Activated naive CD4-positive, alpha-beta T cell (primary cell): ENCODE measurements at places on chromosomes 7 and 10.

GRCh38 chr7:46855851-46856250, 726.1 kb downstream of the TNS3 start:
- DNase-seq, result no peak

DNA sequence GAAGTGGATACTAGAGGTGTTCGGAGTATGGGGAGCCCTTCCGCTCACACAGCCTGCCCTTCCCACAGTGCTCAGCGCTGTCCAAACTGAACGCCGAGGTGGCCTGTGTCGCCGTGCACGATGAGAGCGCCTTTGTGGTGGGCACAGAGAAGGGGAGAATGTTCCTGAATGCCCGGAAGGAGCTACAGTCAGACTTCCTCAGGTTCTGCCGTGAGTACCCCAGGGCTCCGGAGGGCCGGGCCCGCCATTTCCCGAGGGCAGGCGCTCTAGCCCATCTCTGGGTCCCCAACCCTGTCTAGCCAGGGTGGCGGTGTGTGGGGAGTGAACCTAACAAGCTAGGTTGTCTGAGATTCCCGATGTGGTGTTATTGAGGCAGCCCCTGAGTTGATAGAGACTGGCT, 59.1 kb downstream of the GTF2IRD1 start:
- DNase-seq, result no peak

- DNase-seq, result no peak
Observed at GRCh38 chr7:94055963-94056362, 51.8 kb upstream of the BET1 start.

GRCh38 chr10:43825421-43825820, 176.7 kb upstream of the ZNF32 start:
- DNase-seq, result no peak

DNA sequence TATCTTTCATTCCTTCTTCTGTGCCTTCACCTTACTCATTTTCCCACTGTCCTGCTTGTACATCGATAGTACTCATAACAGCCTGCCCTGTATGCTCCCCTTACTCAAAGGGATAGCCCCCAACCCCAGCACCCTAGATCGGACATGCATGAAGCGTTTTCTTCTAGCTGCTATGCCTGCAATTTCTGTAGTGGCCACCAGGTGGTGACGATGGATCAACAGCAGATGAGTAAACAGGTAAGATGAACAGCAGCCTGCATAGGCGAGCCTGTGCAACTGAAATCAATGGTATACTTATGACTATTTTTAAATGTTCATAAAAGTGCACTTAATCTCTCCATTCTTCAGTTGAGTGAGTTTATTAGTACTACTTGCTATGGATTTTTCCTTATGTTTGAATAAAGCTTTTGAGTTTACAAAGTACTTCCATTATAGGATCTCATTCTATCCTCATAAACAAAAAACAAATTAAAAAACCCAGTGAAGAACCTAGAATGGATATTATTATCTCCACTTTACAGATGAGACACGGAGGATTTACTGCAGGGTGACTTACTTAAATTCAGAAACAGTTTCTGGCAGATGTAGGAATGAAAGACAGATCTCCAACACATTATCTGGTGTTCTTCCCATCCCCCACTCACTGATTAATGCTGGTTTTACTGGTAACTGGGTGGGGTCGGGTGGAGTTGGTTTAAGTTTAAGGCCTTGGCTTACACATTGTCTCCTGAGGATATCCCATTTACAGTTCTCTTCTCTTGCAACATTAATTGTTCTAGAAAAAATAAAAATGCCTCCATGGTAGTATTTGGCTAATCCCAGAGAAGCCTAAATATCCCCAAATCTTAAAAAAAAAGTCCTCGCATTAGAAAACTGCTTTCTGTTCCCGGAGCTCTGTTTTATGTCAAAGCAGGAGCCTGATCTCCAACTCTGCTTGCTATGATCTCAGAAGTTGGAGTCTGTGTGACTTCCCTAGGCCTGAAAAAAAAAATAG, 222.1 kb downstream of the GLI3 start:
- DNase-seq, result no peak

DNA sequence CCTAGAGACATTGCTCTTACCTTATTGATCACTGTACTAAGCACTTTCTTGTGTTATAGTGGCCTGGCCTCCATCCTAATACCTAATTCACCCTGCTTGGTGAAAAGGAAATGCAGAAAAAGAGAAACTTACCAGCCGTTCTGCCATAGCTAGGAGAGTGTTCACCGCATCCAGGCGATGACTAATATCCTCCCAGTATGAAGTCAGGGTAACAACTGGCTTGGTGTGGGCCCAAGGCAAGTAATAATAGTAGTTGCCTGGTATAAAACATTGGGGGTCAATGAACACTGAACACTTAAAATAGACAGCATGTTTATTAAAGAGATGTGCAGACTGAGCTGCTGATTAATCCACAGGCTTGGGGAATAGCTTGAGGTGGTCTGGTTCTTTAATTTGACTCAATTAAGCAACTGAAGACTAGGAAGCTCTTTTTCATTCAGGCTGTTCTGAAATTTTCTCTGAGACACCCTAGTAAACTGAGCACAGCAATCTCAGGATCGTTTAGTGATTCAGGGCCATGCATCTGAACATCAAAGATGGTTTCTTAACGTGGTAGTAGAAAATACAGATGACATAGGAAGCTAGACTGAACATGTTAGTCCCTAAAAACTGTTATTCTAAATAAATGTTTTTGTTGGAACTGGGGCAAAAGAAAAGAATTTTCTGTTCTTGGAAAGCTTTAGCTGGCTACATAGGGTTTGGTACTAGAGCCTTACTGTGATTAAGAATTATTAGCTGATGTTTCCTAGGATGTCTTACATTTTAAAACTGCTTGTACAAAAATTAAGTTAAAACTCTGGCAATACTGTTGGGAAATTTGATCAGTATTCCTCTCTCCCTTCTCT, 102.2 kb downstream of the MYOF start:
- no peak for DNase-seq

GRCh38 chr10:45491061-45491460, 117.0 kb downstream of the ALOX5 start:
- no peak for DNase-seq

DNA sequence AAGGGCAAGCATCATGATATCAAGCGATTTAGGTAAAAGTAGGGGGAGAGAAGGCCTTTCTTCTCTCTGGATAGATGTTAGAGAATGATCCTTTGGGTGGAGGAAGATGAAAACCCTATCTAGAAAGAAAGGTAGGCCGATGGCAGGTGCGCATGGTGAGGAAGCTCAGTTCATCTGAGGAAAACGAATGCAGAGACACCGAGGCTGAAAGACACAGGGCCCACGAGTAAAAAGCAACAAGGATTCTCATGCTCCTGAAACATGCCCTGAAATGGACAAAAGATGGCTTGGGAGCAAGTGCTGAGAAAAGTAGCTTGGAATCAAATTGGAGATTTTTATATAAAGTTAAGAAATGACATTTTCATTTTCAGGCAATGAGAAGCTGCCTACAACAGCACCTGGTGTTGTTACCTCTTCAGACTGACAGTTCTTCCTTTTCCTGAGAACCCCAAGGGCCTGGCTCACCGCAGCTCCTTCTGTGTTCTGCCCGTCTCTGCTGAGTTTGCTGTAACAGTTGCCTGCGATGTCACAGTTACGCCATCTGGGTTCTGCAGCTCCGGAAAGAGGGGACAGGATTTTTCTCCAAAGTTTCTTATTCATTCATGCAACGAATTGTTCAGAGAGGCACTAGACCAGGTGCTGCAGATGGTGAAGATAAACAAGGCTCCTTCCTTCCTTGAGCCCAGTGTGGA, 402.0 kb upstream of the KLF6 start:
- no peak for DNase-seq

DNA sequence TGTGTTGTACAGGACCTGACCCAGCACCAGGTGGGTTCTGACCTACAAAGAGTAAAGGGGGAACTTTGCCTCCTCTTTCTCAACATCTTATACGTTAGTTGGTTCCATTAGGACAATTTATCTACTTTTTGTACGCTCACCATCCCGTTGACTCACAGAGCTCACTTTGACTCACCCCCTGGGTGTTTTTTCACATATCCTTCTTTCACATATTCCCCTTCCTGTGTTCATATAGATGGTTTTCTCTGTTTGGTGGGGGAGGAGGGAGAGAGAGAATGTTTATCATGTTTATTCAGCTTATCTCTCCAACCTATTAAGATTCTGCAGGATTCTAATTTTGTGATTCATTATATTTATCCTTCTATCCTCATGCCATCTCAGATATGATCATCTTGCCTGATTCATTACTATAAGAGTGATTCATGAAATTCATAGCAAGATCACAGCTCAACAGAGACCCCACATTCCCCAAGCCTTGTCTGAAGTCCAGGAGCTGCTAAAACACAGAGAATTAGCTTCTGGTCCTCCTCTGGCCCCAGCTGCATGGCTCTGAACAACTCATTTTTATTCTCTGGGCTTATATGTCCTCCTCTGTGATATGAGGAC, 37.2 kb downstream of the PRSS2 start:
- no peak for DNase-seq

GRCh38 chr10:116712519-116712918, 29.8 kb downstream of the HSPA12A start:
- no peak for DNase-seq

- DNase-seq, result no peak
Observed at GRCh38 chr7:129188372-129188891, at the start of gene SMO. SMO (plus strand) TSS chr7:129188633; CDS start chr7:129189152, 519 bp downstream.

DNA sequence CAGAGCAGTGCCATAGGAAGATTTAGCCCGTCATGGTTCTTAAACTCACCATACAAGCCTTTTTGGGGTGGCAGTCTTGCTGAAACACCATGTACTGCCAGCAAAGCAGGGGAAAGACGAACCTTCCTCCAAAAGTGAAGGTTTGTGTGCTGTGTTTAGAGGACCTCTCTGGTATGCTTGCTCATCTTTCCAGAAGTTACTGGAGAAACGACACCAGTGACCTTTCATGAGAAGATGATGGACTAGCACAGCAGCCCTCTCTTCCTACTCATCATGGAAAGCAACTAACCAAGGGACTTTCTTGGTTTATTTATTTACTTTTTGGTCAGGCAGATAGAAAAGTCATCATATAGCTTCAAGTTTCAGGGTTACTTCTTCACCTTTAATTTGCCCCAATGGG, 247.4 kb downstream of the PTEN start:
- no peak for DNase-seq

GRCh38 chr10:128161031-128161430, 34.8 kb upstream of the MKI67 start:
- DNase-seq, result no peak

DNA sequence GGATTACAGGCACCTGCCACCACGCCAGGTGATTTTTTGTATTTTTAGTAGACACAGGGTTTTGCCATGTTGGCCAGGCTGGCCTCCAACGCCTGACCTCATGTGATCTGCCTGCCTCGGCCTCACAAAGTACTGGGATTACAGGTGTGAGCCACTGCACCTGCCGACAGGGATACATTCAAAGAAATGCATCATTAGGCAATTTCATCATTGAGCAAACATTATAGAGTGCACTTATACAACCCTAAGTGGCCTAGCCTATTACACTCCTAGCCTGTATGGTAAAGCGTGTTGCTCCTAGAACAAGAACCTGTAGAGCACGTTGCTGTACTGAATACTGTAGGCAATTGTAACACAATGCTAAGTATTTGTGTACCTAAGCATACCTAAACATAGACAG, 350.3 kb downstream of the GALNT17 start:
- no peak for DNase-seq

DNA sequence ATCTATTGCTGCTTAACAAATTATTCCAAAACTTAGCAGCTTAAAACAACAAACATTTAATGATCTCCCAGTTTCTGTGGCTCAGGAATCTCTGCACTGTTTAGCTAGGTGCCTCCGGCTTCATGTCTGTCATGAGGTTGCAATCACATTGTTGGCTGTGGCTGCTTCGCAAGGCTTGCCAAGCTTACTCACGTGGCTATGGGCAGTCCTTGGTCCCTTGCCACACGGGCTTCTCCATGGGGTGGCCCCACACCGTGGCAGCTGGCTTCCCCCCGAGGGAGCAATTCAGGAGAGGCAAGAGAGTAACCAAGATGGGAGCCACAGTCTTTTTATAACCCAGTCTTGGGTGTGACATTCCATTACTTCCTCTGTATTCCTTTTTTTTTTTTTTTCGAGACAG, 67.4 kb downstream of the NEURL1 start:
- DNase-seq, result no peak

DNA sequence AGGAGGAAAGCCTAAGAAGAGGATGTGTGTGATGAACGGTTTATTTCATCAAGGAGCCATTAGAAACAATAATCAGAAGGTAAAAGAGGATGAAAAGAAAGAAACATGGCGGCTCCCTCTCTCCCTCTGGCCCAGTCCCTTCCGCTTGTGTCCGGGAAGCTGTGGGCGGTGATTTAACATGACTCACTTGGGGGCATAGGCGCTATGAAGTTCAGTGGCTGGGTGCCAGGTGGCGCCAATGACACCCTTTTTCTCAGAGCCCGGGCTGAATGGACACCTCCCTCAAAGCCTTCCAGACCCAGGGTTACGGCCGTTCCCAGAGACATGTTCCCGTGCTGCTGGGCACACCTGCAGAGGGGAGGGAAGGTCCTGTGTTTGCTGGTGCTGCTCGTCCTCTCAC, 244.0 kb downstream of the SKAP2 start:
- DNase-seq, result no peak

DNA sequence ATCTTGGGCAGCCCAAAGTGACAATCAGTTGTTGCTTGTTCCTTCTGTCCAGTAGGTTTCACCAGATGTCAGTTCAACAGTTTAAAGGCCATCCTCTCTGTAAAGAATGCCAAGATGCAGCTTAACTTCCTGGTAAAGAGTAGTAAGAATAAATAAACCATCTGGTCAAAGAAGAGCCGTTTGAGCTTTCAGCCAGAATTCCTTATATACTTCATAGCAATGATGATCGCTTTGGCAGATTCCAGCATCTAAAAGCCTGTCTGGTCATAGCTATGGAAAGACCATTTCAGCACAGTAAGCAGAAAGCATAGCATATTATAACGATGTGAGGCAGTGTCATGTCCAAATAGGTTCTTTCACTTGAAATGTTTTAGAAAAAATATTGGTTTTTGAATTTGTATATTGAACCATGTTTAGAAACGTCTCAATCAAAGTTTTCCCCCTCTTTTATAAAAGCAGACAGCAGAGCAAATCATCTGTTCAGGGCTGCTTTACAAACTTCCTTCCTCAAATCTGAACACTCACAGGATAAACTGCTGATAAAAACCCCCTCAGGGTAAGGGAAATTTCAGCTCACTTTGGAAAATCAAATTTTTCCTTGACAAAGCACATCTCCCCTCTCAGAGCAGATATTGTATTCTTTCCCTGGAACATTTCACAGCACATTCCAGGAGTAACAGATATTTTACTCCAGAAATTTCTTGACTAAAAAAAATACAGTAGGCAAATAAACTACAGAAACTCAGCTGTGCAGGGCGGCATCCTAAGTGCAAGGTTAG, 184.1 kb downstream of the NOC3L start:
- DNase-seq, result no peak

DNA sequence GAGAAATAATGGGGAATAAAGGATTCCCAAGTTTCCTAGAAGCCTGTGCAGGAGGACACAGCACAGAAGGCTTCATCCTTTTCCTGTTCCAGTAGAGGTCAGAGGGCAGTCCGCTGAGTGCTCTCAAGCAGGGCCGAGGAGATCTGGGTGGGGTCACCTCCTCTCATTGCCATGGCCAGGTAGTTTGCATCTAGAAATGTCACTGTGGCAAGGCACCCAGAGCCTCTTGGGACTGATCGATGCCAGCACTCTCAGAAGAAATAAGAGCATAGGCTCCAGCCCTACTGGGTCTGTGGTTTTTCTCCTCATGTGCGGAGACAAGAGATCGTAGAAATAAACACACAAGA, 7.9 kb downstream of the NUB1 start:
- DNase-seq, result no peak
